ENCODE measurements at places on chromosomes 6 and 20.

GRCh38 chr20:1323256-1323655, 5.7 kb downstream of the SDCBP2 start:
- no peak for DNase-seq

DNA sequence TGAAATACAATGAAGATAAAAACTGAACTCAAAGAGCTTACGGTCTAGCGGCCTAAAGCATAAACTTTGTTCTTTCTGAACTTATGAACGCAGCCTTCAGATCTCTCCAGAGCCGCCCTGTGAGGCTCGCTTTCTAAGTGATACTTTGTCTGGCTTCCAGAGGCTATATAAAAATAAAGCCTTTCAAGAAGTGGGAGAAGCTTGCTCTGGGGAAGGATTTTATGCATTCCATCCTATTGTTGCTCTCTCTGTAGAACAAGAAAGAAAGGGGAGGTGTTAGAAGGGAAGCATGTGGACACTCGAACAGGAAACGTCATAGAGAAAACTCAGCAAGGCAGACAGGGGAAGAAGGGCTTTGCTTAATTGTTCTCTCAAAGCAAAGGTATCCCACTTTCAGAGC, 77.0 kb downstream of the TBX18 start:
- DNase-seq: no peak

GRCh38 chr6:12976366-12976765, 259.8 kb downstream of the PHACTR1 start:
- no peak for DNase-seq

GRCh38 chr6:153949616-153950015, 89.4 kb upstream of the OPRM1 start:
- DNase-seq: no peak

DNA sequence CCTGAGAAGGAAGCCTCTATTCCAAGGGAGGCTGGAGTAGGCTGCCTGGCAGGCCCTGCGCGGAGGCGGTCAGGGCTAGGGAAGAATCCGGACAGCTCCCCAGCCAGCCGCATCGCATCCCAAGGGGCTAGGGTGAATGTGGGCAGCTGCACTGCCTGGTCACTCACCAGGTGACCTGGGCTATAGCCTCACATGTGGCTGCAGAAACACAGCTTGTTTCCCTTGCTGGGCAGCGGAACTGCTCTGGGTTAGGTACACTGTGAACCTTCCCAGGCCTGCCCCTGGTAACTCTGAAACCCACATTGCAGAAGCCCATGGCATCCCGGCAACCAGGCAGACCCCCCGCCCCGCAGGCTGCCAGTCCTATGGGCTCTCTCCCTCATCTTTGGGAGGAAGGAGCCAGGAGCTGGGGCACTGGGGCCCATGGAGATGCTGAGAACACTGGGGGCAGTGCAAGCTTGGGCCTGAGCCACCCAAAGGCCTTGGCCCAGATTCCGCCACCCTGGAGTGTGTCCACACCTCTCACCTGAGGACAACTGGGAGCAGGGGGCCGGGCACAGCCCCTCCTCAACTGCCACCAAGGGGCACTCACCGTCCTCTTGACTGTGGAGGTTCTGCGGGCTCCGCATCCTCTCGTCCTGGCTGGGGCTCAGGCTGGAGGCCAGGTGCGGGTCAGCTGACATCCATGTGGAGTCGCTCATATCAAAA, 111.0 kb downstream of the NOL4L start:
- no peak for DNase-seq

Measured in HTR-8/SVneo (cell line).